NCI-H2227 treated with DMSO at 0.1 percent for 48 hours (cell line): ENCODE measurements at places on chromosomes 5 and 9.

DNA sequence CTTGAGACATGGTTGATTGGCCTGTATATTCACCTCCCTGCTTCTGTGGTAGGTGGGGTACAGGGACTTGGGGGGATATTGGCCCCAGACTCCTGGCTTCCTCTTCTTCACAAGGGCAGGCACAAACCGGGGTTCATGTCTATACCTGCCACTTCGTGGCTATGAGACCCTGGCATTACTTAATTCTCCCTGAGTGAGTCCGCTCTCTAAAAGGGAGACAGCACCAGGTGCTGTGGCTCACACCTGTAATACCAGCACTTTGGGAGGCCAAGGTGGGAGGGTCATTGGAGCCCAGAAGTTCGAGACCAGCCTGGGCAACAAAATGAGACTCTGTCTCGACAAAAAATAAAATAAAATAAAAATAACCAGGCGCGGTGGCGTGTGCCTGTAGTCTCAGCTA, 178.5 kb downstream of the GABBR2 start:
- DNase-seq, result no peak

- no peak for DNase-seq
Measured at GRCh38 chr9:4540425-4540824, 50.2 kb downstream of the SLC1A1 start.

- DNase-seq, result no peak
Measured at GRCh38 chr5:152593388-152593787, 188.3 kb upstream of the NMUR2 start.

- DNase-seq, result no peak
Measured at GRCh38 chr9:97990259-97990658, 7.1 kb downstream of the ANP32B start.

DNA sequence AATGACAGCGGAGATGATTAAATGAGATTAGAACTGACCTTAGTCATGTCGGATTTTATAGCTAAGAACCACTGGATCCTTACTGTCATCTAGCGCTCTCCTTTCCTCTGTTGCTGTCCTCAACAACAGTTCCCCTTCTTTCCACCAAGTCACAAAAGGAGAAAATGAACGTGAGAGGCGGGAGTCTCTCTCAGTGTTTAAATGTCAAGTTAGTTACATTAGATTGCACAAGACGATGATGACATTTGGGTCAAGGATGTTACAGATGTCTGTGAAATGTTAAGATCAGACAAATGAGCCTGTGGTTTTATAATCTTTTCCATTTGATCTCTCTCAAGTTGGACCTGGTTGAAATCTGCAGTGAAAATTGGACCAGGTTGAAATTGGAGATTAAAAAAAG, 53.5 kb downstream of the FBXO38 start:
- no peak for DNase-seq

- no peak for DNase-seq
Measured at GRCh38 chr9:116717150-116717549, 30.0 kb downstream of the TRIM32 start.

- peak; percentile 9 for DNase-seq
Measured at GRCh38 chr5:91419571-91420537, 36.7 kb upstream of the ARRDC3 start.

- DNase-seq, result no peak
Measured at GRCh38 chr5:146731909-146732659, 146.5 kb downstream of the PPP2R2B start.

- DNase-seq, result no peak
Measured at GRCh38 chr5:62685221-62685620, 106.6 kb downstream of the LRRC70 start.

DNA sequence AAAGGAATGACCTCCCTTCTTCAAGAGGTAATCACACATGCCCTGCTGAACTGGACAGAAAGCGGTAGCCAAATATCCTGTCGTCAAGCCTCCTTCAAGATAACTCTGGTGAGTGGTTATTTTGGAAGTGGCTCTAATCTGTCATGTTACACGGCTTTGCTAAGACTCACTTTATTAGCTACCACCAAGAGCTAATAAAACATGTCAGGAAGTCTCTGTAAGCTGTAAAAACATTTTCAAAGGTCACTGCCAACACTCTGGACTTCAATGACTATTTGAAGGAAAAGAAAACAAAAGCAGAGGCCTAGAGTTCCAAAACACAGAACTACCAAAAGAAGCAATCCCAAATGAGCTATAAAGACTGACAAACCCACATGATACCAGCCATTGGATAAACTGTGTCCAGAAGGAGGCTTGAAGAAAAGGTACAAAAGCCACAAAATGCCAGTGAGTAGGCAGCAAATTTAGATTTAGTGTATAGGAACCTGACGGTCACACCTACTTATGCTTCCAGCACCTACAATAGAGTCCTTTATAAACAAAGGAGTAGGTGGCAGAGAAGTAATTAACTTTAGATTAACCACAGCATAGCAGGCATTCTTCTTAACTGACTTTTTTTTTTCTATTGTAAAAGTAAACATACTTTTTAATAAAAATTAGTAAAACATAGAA, 97.3 kb upstream of the EQTN start:
- no peak for DNase-seq

GRCh38 chr5:145062280-145063062, 772.7 kb downstream of the PRELID2 start:
- no peak for DNase-seq

- DNase-seq, result no peak
Measured at GRCh38 chr9:101650142-101650541, 55.4 kb upstream of the PPP3R2 start.

DNA sequence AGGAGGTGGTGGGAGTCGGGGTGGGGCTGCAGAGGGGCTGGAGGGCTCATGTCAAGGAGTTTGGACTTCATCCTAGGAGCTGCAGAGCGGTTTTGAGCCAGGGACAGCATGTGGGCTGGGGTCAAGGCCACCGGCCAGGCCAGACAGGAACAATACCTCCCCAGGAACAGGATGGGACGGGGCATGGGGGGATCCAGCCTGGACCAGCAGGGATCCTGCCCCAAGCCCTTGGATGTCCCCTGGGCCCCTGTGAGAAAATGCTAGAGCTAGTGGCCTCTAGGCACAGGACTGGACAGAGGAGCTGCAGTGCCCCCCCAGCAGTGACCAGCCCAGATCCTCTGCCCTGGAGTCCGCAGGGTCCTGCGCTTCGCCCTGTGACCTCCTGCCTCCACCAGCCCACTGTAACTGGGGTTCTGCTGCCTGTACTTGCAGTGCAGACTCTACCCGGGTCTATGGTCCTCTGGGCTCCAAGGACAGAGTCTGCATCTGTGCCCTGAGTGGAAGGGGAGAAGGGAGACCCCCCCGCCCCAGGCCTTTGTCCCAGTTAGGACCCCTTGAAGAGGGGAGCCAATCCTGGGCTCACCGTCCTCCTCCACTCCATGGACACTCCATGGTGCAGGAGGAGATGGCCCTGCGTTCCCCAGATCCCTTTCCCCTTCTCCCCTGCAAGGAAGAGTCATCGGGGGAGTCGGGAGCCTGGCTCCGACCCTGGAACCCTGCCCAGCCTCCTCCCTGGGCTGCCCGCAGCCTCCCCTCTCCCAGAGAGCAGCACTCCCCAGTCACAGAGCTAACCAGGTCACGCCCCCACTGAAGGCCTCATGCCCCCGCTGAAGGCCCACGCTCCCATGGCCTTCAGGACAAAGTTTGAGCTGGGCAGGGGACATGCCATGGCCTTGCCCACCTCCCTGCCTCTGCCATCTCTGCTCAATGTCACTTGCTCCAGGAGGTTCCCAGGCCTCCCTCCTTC, 3.0 kb upstream of the MXD3 start:
- DNase-seq, result no peak

DNA sequence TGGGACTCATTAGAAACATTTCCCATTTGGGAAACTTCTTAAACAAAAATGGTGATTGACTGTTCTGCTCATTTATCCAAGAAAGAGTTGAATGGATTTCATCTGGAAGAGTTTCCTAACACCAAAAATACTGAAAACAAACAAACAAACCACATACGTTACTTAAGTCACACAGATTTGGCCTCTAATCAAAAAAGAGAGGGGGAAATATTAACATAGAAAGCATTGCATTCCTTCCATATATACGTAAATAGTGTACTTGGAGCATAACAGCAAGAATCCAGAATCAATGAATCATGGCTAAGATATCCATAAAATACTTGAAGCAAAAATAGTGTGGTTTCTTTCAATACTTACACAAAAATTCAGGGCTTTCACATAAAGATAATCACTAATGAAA, 189.8 kb upstream of the MAP3K1 start:
- no peak for DNase-seq

GRCh38 chr9:90774682-90775081, 26.9 kb upstream of the SYK start:
- no peak for DNase-seq

DNA sequence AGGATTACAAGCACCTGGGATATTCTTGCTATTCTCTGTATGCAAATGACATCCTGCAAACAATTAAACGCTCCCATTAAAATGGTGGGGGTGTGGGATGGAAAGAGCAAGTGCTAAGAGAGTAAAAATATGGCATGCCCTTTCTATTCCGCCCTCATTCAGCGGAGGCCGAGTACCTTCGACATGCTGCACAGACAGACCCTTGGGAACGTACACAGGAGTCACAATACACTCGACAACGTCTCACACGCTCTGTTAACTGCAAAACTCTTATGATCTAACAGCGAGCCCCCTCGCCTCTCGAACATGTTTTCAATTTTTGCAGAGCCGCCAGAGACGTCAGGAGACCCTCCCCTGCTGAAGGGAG, 322.2 kb downstream of the CEMIP2 start:
- DNase-seq, result peak; percentile 38

- no peak for DNase-seq
Measured at GRCh38 chr9:121906074-121906870, 186.8 kb downstream of the TTLL11 start.

GRCh38 chr5:128629157-128629556, 91.1 kb upstream of the FBN2 start:
- DNase-seq, result no peak

GRCh38 chr5:74310997-74311930, 329.3 kb downstream of the ENC1 start:
- DNase-seq, result no peak

DNA sequence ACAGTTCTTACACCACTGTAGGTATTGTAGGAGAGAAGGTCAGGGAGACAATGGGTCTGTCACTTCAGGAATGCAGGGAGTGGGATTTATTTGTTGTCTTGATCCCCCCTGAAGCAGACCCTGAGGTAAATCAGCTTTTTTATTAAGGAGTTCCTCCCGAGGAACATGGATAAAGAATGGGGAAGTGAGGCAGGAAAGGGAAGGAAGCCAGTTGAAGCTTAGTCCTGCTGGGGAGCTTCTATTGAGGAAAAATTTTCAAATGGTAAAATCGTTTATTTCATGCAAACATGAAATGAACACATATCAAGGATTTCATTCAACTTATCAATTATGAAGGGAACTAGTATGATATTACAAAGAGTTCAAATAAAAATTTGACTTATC, 318.6 kb upstream of the PIK3R1 start:
- DNase-seq, result no peak

DNA sequence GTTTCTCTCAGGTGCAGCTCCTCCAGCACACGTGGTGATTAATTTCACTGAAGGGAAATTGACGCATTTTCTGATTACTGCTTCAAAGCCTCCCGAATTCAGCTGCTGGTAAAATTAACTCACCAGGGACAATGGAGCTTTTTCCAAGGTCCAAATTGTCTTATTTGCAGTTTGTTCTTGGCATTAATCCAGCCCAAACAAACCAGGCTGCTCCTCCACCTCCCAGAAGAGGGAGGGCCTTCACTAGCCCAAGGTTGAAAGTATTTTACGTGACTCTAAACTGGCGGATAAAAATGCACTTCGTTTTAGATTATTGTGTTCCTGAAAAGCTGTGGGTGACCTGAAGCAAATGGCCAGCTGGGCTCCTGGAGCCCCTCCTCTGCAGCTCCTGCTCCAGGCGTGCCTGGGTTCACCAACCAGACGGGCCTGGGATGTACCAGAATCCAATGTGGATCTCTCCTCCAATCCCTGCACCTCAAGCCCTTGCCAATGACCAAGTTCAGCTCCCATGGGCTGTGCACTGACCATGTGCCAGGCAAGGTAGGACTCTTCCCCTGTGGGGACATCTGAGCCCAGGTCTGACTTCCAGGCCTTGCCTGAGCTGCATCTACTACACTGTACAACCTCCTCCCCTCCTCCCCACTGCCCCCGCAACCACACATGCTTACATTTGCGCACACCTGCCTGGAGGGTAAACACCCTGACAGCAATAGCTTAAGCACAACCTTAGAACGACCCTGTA, 193.4 kb downstream of the CDK5RAP2 start:
- peak; percentile 58 for DNase-seq

DNA sequence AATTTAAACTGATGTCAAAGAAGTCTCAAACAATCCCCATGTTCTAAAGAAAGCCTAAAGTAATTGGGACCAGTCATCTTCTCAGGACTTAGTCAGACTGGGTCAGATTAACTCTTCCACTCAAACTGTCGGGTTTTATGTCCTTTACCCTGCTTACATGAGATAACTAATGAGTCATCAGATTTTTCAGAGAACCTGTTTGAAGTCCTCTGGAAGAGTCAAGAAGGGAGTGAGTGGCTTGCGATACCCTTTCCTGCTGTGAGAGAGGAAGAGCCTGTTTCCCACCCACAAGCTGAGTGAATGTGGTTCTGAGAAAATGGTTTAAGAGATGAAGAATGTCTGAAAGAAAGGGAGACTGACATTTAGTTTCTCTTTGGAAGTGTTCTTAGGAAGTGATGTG, 1866.7 kb upstream of the C9orf72 start:
- DNase-seq, result no peak

DNA sequence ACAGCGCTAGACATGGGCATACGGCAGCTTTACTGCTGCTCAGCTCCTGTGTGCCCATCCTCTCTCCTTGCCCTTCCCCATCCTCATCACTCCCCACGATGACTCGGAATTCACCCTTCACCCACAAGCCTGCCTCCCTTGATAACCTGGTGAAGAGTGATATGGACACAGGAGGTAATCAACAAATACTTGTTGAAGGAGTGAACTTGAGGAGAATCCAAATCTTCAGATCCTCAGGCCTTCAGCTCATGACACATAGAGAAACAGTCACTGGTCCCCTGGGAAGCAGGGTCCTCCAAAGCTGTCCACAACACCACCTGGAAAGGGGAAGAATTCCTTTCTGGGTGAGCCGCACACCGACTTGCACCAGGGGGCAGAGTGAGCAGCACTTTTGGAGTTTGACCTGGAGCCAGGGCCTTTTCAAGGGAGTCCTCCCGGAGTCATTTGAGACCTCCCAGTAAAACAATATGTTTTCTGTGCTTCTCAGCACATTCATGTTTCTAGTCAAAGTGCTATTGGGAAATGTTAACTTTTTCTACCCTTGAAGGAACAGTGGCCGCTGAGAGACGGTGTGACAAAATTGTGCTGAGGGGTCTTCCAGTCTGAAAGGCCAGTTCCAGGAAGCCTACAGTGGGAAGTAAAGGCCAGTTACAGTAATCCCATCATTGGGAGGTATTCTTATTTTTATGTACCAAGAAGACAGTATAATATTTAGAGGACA, 332.3 kb downstream of the CWC27 start:
- DNase-seq, result no peak

GRCh38 chr5:139807647-139808030, 12.0 kb downstream of the PSD2 start:
- DNase-seq, result no peak

DNA sequence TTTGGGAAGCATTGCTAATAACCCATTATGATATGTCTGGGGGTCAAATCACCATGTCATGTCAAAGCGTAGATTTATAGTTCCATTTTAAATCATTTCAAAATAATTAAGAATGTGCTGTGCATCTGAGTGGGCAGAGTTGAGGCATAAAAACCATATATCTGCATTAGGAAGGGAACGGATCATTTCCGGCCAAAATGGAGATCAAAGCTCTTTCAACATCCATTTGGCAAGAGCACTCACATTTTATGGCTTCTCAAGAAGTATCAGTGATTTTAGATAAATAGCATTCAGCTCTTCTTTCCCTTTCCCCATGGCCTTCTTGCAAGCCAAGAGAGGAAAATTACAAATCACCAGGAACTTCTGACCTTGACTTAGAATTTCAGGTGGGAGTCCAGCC, 89.9 kb downstream of the HSPA4 start:
- no peak for DNase-seq
